Activated T-cell treated with anti-CD3 and anti-CD28 coated beads, Interleukin-2, amount 50 U/mL, for 72 hours (primary cell): ENCODE measurements at places on chromosomes 3 and 15. TPM values are rescaled to one million over a fixed set of nuclear protein-coding genes. Genes with fewer than 3 reads are reported as not detected.
A peak's percentile ranks its signal among the peaks of the same experiment; 100 is the strongest.

DNA sequence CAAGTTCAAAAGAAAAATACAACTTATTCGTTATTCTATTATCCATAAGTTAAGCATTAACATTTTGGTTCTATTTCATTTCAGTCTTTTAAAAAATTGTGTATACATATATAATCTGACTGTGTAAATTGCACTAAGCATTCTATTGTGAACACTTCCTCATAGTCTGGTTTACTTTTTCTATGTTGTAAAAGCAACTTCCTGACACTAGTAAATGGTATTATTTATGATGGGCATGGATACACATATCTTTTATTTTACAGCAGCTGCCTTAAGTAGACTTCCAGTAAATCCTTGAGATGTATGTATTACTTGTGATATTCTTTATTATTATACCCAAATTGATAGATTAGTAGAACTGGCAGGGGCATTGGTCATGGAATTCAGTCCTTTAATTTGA lies 58.2 kb downstream of the FNDC3B start:
- no peak for DNase-seq

The RTP1 gene
- total RNA-seq: not detected

DNA sequence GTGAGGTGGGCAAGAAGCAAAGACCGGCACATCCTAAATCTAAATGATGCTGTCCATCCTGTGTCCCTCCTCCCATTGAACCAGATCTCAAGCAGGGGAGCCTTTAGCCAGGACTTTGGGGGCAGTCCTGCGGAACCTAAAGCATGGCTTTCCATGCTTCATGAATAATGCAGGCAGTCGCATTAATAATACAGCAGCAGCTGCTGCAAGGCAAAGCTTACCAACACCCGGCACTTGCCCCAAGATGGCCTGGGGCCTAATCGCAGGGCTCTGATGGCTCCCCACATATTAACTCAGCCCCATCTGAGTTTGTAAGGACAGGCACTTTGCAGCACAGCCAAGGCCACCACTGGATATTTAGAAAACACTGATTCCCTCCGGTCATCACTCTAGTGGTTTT lies 114.4 kb downstream of the NTRK3 start:
- no peaks in the 10 kb centered on the region for H3K36me3 ChIP-seq
- no peak overlapping the region for H3K27ac ChIP-seq
- H3K4me1 ChIP-seq: no peaks in the 10 kb centered on the region
- DNase-seq: no peak
- no peak overlapping the region for H3K4me3 ChIP-seq

GRCh38 chr3:81485444-81485865 lies 276.0 kb downstream of the GBE1 start:
- H3K4me3 ChIP-seq: no peak overlapping the region
- H3K27me3 ChIP-seq: no peaks in the 10 kb centered on the region
- no peak overlapping the region for H3K27ac ChIP-seq
- no peaks in the 10 kb centered on the region for H3K4me1 ChIP-seq

The PRSS50 gene
- 0.07 TPM for total RNA-seq

- DNase-seq: no peak
- peaks cover 15% of the 10 kb centered on the region for H3K27me3 ChIP-seq
- peaks cover 7% of the 10 kb centered on the region for H3K4me1 ChIP-seq
- no peak overlapping the region for H3K4me3 ChIP-seq
These were observed 197.1 kb upstream of the KBTBD8 start for GRCh38 chr3:66800941-66801545.

DNA sequence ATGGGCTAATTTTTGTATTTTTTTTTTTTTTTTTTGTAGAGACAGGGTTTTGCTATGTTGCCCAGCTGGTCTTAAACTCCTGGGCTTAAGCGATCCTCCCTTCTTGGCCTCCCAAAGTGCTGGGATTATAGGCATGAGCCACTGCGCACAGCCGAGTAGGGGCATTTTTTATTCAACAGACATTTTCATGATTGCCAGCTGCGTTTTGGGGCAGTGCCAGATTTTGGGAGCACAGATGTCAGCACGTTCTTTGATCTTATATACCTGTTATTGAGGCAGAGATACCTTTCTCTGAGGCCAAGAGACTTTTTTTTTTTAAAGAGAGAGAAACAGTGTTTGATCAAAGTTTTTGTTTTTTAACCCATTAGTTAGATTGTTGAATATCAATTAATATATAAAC lies 16.8 kb downstream of the NEO1 start:
- no peak for DNase-seq
- no peaks in the 10 kb centered on the region for H3K27me3 ChIP-seq
- no peaks in the 10 kb centered on the region for H3K36me3 ChIP-seq
- H3K4me1 ChIP-seq: no peaks in the 10 kb centered on the region

The ADAMTS9 gene
- not detected for total RNA-seq

DNA sequence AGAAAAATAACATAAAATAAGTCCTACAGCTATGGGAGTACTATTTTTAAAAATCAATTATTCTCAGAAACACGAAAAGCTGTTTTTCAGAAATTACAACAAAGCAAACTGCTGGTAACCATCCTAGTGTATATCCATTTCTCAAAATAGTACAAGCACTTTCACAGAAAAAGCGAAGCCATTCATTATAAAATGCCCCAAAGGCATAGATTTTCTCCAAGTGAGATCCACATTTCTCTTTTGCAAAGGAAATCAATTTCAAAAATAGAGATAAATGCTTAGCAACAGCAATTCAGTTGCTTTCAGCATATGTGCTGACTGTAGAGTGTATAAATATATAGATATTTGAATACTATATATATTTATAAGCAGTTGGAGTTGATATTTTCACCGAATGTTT lies 1266.3 kb downstream of the SI start:
- no peak for DNase-seq
- H3K27ac ChIP-seq: no peak overlapping the region
- no peak overlapping the region for H3K4me3 ChIP-seq
- H3K4me1 ChIP-seq: no peaks in the 10 kb centered on the region
- H3K27me3 ChIP-seq: no peaks in the 10 kb centered on the region

The TPRG1 gene
- total RNA-seq: 24.4 TPM

The GOLGA6L25 gene
- not detected for total RNA-seq

The CYP11A1 gene
- total RNA-seq: 0.26 TPM

- no peaks in the 10 kb centered on the region for H3K27me3 ChIP-seq
- H3K4me3 ChIP-seq: no peak overlapping the region
- peaks cover 35% of the 10 kb centered on the region for H3K4me1 ChIP-seq
These were observed 17.8 kb downstream of the TLE3 start for GRCh38 chr15:70079888-70080287.

GRCh38 chr15:52419494-52419893 lies 109.2 kb downstream of the MYO5A start:
- H3K4me1 ChIP-seq: no peaks in the 10 kb centered on the region
- peaks cover 2% of the 10 kb centered on the region for H3K36me3 ChIP-seq
- H3K27ac ChIP-seq: no peak overlapping the region
- no peak overlapping the region for H3K4me3 ChIP-seq

The CATSPER2 gene
- total RNA-seq: 6.9 TPM

GRCh38 chr3:168249550-168250414 lies 154.1 kb upstream of the GOLIM4 start:
- H3K27me3 ChIP-seq: peaks cover 55% of the 10 kb centered on the region
- peak; percentile 25 for DNase-seq
- H3K4me1 ChIP-seq: peaks cover 18% of the 10 kb centered on the region
- peak overlapping the region; percentile 59 for H3K4me3 ChIP-seq

- peaks cover 17% of the 10 kb centered on the region for H3K4me1 ChIP-seq
- peak overlapping the region; percentile 1 for H3K4me3 ChIP-seq
- no peak for DNase-seq
- no peaks in the 10 kb centered on the region for H3K27me3 ChIP-seq
- H3K27ac ChIP-seq: peak overlapping the region; percentile 90
These were observed 30.8 kb upstream of the EOMES start for GRCh38 chr3:27752926-27753325.

The HDAC11 gene
- total RNA-seq: 8.0 TPM

The INSYN1 gene
- not detected for total RNA-seq

GRCh38 chr3:14122301-14122700 lies 2.4 kb downstream of the CHCHD4 start:
- peak overlapping the region; percentile 76 for H3K4me3 ChIP-seq
- peaks cover 11% of the 10 kb centered on the region for H3K36me3 ChIP-seq
- H3K27ac ChIP-seq: peak overlapping the region; percentile 75

The LIPH gene
- 0.19 TPM for total RNA-seq

DNA sequence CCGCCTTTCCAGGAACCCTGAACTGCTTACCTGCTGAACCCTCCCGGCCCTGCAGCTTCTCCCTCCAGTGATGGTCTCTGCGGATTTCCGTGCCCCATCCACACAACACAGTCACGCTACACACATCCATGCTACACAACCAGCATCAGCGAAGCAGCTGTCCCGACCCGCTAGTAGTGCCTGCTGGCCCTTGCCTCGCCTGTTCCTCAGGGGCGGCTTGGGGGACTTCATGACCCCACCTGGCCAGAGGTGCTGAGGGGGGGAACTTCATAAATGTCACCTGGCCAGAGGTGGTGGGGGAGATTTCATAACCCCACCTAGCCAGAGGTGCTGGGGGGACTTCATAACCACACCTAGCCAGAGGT lies 530 bp upstream of the TUBGCP5 start:
- H3K36me3 ChIP-seq: no peaks in the 10 kb centered on the region
- DNase-seq: no peak
- peaks cover 28% of the 10 kb centered on the region for H3K4me1 ChIP-seq
- H3K4me3 ChIP-seq: peak overlapping the region; percentile 78

The COLQ gene
- 1.3 TPM for total RNA-seq

The ZNF860 gene
- 0.14 TPM for total RNA-seq

GRCh38 chr15:77504306-77504705 lies 83.6 kb downstream of the HMG20A start:
- H3K27ac ChIP-seq: no peak overlapping the region
- H3K27me3 ChIP-seq: no peaks in the 10 kb centered on the region
- H3K36me3 ChIP-seq: no peaks in the 10 kb centered on the region

GRCh38 chr3:167251678-167252077 lies 128.4 kb downstream of the ZBBX start:
- H3K4me3 ChIP-seq: no peak overlapping the region
- no peak overlapping the region for H3K27ac ChIP-seq
- DNase-seq: no peak

DNA sequence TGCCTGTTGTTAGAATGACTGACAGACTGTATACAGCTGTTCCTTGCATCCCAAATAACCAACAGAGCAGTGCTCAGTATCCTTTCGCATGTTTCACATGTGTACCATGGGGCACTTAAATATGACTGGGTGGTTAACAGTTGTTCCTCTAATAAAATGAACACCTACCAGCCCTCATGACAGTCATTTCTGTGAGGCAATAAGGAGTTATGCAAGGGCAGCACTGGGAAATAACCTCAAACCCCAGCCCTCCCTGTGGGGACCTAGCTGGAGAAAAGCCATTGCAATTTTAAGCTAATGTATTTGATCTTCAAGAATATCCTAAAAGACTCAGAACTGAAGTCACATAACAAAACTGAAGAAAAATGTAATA lies 7.3 kb downstream of the RFT1 start:
- H3K36me3 ChIP-seq: peaks cover 13% of the 10 kb centered on the region
- H3K4me3 ChIP-seq: no peak overlapping the region
- peaks cover 5% of the 10 kb centered on the region for H3K4me1 ChIP-seq
- no peak overlapping the region for H3K27ac ChIP-seq

- H3K4me3 ChIP-seq: no peak overlapping the region
- H3K27ac ChIP-seq: no peak overlapping the region
- no peaks in the 10 kb centered on the region for H3K36me3 ChIP-seq
- no peaks in the 10 kb centered on the region for H3K4me1 ChIP-seq
These were observed 10.6 kb downstream of the ARHGEF26 start for GRCh38 chr3:154131830-154132229.

DNA sequence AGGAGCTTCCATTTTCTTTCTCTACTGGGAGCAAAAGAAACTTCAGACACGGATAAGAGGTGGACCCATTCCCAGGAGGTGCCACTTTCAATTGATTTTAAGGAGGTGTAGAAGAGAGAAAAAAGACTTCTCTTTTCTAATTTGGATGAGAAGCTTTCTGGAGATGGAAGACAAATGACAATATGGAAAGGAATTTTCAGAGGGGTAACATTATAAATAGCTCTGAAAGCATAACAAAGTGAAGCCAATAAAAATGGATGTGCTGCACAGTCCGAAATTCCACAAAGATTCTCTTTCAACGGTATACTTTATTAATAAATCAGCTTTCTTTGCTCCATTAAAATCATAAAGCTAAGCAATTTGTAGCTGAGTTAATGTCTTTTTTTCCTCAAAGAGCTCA lies 607.2 kb upstream of the MDFIC2 start:
- no peak for DNase-seq
- H3K36me3 ChIP-seq: peaks cover 2% of the 10 kb centered on the region
- no peaks in the 10 kb centered on the region for H3K27me3 ChIP-seq
- no peak overlapping the region for H3K27ac ChIP-seq
- no peak overlapping the region for H3K4me3 ChIP-seq

GRCh38 chr15:59354417-59355031 lies 18.1 kb downstream of the MYO1E start:
- H3K4me3 ChIP-seq: no peak overlapping the region
- H3K27me3 ChIP-seq: peaks cover 33% of the 10 kb centered on the region
- peaks cover 44% of the 10 kb centered on the region for H3K4me1 ChIP-seq
- H3K36me3 ChIP-seq: no peaks in the 10 kb centered on the region

The CIB2 gene
- total RNA-seq: 3.2 TPM

GRCh38 chr15:100707229-100707628 lies 104.8 kb downstream of the ASB7 start:
- peaks cover 41% of the 10 kb centered on the region for H3K27me3 ChIP-seq
- peaks cover 2% of the 10 kb centered on the region for H3K36me3 ChIP-seq
- DNase-seq: no peak
- H3K4me3 ChIP-seq: no peak overlapping the region
- no peak overlapping the region for H3K27ac ChIP-seq

GRCh38 chr3:153162513-153163392 lies 727 bp downstream of the RAP2B start:
- H3K36me3 ChIP-seq: peaks cover 4% of the 10 kb centered on the region
- H3K27me3 ChIP-seq: no peaks in the 10 kb centered on the region
- peak; percentile 49 for DNase-seq
- H3K4me3 ChIP-seq: peak overlapping the region; percentile 99
- peak overlapping the region; percentile 60 for H3K27ac ChIP-seq
- H3K4me1 ChIP-seq: peaks cover 56% of the 10 kb centered on the region

The RTP3 gene
- total RNA-seq: not detected

DNA sequence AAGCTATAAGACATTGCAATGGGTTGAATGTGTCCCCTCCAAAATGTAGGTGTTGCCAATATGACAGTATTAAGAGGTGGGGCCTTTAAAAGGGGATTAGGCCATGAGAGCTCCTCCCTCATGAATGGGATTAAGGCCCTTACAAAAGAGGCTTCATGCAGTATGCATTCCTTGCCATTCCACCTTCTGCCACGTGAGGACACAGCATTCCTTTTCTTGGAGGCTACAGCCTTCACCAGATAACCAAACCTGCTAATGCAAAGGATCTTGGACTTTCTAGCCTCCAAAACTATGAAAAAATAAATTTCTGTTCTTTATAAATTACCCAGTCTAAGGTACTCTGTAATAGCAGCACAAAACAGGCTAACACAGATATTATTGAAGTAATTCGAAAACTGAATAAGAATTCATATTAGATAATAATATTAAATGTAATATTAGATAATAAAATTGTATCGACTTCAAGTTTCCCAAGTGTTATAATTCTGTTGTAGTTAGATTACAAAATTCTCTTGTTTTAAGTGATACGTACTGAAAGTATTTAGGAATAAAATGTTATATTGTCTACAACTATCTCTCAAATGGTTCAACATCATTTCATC lies 29.4 kb upstream of the ATP8B4 start:
- no peaks in the 10 kb centered on the region for H3K27me3 ChIP-seq
- DNase-seq: no peak
- no peak overlapping the region for H3K27ac ChIP-seq

The CCDC54 gene
- not detected for total RNA-seq

The P2RY1 gene
- 2.4 TPM for total RNA-seq

- H3K4me3 ChIP-seq: no peak overlapping the region
- H3K27ac ChIP-seq: no peak overlapping the region
- no peak for DNase-seq
- H3K36me3 ChIP-seq: no peaks in the 10 kb centered on the region
- peaks cover 44% of the 10 kb centered on the region for H3K27me3 ChIP-seq
- H3K4me1 ChIP-seq: no peaks in the 10 kb centered on the region
These were observed 115.6 kb downstream of the CHDH start for GRCh38 chr3:53730576-53730975.
